T-helper 17 cell (primary cell): ENCODE measurements at places on chromosomes 1 and 21.

DNA sequence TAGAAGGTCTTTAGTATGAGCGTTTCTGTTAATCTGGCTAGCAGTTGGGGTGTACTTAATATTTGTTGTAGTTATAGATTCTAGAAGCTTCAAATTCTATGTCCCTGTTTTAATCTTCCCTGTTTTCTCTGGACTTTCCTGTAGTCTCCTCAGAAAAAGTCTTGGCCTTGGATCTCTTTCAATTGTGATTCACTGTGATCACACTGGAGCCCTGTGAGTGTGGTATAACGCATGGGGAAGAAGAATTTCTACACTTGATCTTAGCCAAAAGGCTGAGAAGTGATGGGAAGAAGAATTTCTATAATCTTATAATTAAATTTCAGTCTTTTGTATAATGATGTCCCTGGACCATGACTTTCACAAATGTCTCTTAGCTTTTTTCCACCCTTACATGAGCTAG lies 36.7 kb upstream of the COP1 start:
- DNase-seq: no peak

DNA sequence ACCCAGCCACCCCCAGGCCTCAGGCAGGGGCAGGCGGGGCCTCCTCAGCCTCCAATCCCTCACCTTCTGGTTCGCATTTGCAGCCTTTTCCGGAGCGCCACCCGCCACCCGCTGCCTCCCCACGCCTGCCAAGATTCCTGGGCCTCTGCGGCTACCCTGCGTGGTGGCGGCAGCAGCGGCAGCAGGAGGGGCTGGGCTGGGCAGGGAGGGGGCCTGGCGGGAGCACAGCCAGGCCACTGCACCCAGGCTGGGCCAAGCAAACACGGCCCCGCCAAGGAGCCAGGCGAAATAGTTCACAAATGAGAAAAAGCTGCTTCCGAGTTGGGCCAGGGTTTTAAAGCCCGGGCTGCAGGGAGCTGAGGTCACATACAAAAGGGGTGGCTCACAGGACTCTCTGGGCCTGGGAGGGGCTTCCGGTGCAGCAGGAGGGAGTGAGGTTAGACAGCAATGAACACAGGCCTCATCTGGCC lies 9.8 kb downstream of the COL8A2 start:
- no peak for DNase-seq

- DNase-seq: no peak
Observed at GRCh38 chr1:189217646-189218045, 1260.0 kb downstream of the BRINP3 start.

- no peak for DNase-seq
Observed at GRCh38 chr1:185045814-185046492, 595 bp downstream of the RNF2 start.

GRCh38 chr1:226990133-226990716 lies 50.1 kb downstream of the COQ8A start:
- no peak for DNase-seq

GRCh38 chr1:241356519-241357365 lies at the start of gene RGS7:
Gene RGS7, minus strand, starts transcription at chr1:241357205.
- DNase-seq: no peak

GRCh38 chr1:91608876-91609275 lies 108.2 kb downstream of the CDC7 start:
- DNase-seq: no peak

- no peak for DNase-seq
Observed at GRCh38 chr1:242534753-242535152, 10.3 kb upstream of the PLD5 start.

- no peak for DNase-seq
Observed at GRCh38 chr1:59350521-59350920, 53.6 kb downstream of the FGGY start.

DNA sequence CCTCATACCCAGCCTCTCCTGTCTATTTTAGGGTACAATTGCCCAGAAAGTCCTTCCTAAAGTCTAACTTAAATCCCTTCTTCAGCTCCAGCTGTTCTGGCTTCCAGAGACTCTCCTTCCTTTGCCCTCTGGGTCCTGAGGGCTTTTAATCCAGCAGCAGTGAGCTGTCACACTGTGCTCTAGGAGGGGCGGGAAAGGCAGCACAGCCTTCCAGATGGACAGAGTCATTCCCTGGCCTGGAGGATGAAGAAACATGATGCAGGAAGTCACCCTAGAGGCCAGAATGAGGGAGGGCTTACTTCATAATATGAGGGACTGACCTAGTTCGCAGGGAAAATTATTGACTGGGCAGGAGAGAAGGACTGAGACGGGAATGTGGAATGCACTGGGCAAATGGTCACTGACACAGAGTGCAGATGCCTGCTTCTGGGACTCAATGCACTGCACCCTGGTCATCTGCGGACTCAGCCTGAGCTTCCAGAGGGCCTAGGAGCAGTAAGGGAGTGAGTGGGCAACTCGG lies 1.3 kb downstream of the SH2D2A start:
- no peak for DNase-seq

DNA sequence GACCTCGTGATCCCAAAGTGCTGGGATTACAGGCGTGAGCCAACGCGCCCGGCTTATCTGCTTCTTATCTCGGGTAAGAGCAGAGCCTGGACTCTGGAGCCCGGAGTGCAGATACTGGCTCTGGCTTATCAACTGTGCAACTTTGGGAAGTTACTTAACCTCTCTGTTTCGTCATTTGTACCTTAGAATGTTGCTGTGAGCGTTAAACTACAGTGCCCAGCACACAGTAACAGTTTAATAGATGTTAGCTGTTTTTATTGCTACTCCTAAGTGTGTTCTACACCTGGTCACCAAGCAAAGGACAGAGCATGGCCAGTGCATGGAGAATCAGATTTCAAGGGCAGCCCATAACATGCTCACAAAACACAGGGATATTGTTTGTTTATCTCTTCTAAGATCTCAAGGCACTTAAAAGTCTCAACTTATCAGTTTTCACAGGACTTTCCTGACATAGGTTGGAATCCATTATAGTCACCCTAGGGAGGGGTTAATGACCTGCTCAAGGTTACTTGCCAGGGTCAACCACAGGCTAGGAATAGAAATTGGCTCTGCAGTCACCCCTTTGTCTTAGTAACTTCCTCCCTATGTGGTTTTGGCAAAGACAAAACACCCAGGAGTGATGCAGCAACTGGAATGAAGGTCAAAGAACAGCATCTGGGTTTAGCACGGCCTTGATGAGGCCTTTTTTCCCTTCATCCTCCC lies 22.5 kb upstream of the SRP9 start:
- no peak for DNase-seq

DNA sequence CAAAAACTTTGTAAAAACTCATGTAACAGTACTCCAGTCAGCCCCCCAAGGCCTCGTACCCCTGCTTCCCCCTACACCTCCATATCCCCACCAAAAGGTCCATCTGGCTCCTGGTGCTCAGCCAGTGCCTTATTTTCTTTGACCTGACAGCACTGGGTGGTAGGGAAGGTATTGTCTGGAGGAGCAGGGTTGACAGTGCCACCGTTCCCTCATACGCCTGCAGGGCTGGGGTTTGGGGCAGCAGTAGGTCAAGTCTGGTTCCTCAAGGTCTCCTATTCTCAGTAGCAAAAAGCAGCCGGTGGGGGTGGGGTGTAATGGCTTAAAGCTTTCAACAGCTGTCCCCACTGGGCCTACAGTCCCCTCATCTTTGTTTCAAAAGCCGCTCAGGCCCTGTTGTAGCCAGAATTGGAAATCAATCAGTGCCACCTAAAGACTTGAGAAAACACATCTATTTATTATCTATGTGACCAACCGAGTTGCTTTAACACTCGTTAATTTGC lies 25.3 kb upstream of the TTF2 start:
- DNase-seq: no peak

GRCh38 chr1:150576794-150577556 lies 2.4 kb downstream of the MCL1 start:
- no peak for DNase-seq

DNA sequence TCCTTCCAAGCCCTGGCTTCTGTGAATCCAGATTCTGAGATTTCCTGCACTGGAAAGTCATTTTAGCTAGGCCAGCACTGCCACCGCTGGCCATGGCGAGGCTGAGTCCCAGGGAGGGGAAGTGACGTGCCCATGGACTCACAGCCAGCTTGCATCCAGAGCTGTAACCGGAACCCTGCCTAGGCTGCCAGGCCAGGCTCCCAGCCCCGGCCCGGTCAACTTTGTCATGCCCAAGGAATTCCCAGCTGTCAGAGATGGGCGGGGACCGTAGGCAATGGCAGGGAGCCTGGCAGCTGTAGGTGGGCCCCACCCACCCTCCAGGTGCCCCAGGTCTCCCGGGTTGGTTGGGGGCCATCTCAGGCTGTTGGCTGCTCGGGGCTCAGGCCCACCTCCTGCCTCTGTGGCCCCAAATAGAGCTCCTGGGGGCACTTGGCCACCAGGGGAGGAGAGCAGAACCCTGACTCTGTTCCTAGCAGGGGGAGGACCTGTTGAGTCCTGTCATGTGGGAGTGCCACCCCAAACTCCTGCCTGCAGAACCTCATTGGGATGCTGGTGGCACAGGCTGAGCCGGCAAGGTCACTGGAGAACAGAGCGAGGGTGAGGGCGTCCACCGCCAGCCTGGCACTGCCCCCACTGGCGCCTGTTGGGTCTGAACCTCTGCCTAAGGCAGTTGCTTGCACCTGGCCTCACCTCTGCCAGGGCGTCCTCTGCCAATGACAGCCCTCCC lies 57.8 kb downstream of the FOXO6 start:
- no peak for DNase-seq

DNA sequence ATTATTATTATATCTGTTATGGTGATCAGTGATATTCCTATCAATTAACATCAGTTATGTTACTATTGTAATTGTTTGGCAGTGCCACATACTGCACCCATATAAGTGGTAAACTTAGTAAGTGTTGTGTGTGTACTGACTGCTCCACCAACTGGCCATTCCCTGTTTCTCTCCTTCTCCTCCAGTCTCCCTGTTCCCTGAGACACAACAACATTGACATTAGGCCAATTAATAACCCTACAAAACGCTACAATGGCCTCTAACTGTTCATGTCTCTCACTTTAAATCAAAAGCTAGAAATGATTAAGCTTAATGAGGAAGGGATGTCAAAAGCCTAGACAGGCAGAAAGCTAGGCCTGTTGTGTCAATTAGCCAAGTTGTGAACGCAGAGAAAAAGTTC lies 6.6 kb upstream of the THRAP3 start:
- no peak for DNase-seq

GRCh38 chr1:62076286-62076685 lies 118.4 kb upstream of the L1TD1 start:
- DNase-seq: no peak

DNA sequence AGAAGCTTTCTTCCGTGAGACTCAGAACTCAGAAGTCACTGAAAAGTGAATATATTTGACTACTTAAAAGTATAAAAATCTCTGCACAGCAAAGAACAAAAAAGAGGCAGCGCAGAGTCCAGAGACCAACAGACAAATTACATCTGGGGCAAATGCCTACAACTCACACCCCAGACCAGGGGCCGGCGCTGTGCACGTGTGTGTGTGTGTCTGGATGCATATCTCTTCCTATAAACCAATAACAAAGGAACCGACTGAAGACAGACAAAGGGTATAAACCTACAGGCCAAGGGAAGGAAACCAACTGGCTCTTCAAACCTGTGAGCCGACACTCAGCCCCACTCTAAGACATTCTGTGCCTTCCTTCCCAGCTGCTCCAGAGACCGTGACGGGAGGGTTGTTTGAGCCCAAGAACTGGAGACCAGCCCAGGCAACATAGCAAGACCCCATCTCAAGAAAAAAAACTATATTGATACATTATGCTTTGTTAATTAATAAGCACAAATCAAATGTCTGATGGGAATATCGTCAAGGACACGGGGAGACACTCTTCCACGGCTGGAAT lies 18.8 kb downstream of the WNT9A start:
- no peak for DNase-seq

DNA sequence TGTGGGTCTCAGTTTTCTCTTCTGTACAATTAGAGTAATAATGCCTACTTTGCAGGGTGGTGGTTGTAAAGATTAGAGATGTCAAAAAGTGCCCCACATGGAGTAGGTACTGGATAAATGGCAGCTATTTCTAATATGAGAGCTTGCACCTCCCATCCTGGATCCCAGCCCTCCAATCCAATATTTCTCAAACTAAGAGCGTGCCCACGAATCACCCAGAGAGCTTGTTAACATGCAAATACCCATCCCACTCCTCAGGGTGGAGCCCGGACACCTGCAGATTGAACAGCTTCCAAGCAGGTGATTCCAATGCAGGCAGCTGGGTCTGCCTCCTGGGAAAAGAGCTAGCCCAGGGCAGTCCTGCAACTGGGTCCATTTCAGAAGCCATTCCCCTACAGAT lies 33.0 kb downstream of the LRRN2 start:
- DNase-seq: no peak

GRCh38 chr1:33323663-33324477 lies 3.0 kb upstream of the A3GALT2 start:
- DNase-seq: no peak

DNA sequence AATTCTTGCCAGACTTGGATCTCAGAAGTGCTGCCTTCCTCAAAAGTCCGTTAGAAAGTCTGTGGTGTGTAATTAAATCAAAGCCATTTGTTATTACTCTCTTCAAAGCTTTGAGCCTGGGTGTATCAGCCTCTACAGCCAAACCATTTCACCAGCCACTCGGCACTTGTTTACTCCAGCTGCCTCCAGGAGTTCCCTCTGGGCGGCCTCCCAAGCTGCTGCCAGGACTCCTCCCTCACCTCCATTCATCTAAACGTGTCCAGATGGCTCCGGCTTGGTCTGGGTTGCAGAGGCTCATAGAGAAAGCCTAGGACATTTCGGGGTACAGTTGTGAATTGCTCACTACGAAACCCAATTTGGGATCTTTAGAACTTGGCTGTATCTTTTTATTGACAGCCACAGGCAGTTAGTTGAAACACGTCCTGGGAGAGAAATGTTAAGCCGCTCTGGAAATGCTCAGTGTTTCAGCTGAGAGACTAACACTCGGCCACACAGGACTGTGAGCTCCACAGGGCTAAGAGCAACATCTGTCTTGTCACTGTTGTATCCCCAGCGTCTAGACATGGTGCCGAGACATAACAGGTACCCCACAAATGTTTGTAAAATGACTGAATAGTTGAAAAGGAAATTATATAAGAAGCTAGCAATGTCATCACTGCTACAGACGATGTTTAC lies 116.9 kb upstream of the NGF start:
- no peak for DNase-seq

- DNase-seq: no peak
Observed at GRCh38 chr1:93608187-93609109, 73.2 kb downstream of the BCAR3 start.

GRCh38 chr1:3564921-3565831 lies 46.1 kb downstream of the MEGF6 start:
- no peak for DNase-seq

- no peak for DNase-seq
Observed at GRCh38 chr1:211066781-211067384, 67.1 kb downstream of the KCNH1 start.
